Activated T-helper 1 cell treated with anti-CD3 and anti-CD28 coated beads, Interleukin-2, amount 50 U/mL, for 16 hours (primary cell): ENCODE measurements at places on chromosomes 5 and 9.

- DNase-seq = no peak
Measured at GRCh38 chr9:91008568-91008967, 206.9 kb downstream of the SYK start.

DNA sequence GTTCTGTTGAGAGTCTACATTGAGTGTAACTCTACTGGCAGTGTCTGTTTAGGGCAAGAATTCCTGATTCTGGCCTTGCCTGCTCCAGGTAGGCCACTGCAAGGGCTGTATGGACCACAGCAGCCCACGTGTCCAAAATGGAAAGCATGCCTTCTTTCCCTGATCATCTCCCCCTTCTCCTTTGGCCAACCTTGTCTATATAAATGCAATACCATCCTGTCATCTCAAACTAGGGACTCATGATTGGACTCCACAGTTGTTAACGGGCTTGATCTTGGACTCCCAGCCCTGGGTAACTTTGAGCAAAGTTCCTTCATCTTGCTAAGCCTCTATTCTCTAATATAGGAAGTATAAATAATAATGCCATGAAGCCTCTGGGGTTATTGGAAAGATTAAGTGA is 533.6 kb downstream of the BNC2 start:
- DNase-seq = no peak

DNA sequence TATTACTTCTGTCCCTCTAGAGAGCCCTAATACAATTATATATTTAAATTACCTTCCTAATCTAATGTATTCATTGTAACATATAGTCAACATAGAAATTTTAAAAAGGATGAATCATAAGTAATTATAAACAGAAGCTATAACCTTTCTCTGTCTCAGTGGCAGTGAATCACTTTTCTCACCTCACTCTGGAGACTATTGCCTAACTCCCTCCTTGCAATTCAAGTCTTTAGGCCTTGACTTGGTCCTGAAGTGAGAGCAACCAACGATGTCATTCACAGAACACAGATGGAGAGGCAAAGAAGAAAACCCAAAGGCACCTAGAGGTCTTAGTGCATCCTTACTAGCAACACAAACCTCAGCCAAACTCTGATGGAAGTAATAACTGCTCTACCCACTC is 133.3 kb upstream of the DPYSL3 start:
- no peak for DNase-seq

- DNase-seq = no peak
Measured at GRCh38 chr5:44933686-44934085, 124.9 kb downstream of the MRPS30 start.

DNA sequence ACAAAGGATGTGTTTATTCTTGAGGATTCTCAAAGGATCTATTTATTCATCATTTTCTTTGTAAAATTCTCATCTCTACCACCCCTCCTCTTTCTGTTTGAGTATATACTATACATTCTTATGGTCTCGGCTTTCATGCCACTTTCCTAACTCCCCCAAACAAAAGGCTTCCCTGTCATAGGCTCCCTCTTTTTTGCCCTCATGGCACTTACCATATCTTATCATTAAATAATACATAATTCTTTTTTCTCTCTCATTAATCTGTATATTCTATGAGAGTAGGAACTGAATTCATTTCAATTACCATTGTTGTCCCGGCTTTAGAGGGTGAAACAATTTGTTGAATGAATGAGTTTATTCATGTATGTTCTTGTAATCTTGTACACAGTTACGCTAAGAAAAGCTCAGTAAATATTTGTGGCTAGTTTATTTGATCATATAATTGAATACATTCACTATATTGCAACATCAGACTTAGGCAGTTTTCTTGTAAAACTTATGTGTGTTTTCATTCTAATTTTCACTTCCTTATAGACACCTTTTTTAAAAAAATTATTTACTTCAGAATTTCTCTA is 254.6 kb downstream of the EDIL3 start:
- DNase-seq = no peak

GRCh38 chr5:4295663-4296339 is 700.2 kb downstream of the IRX1 start:
- DNase-seq = no peak

- no peak for DNase-seq
Measured at GRCh38 chr9:123129423-123129822, 96.0 kb downstream of the GPR21 start.

- no peak for DNase-seq
Measured at GRCh38 chr5:107630184-107630583, 40.6 kb downstream of the EFNA5 start.

- no peak for DNase-seq
Measured at GRCh38 chr9:121718084-121718483, 66.7 kb downstream of the DAB2IP start.

- no peak for DNase-seq
Measured at GRCh38 chr5:168886157-168886556, 307.0 kb upstream of the PANK3 start.

DNA sequence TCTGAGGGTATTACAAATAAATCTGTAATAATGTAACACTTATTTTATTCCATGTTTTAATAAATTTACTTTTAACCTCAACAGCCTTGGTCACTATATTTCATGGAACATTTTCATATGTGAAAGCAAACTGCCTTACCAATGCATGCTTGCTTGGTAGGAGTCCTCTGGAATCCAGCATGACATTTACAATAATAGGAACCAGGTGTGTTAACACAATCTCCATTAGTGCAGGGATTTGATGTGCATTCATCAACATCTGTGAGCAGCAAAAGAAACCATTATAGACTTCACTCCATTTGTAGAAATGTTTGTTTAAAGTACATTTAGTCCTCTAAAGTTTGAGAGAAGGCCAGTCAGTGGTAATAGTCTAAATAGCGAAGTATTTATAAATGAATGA is 159.4 kb downstream of the FBN2 start:
- no peak for DNase-seq

DNA sequence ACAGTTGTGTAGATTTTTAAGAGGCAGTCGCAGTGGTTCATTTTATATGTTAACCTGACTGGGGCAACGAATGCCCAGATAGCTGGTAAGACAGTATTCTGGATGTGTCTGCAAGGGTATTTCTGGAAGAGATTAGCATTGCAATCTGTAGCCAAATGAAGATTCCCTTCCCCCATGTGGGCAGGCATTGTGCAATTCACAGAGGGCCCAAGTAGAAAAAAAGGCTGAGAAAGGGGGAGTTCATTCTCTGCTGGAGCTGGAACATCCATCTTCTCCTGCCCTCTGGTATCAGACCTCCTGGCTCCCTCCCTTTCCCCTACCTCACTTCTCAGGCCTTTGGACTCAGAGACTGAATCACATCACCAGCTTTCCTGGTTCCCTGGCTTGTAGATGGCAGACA is 70.6 kb downstream of the TENT4A start:
- no peak for DNase-seq

DNA sequence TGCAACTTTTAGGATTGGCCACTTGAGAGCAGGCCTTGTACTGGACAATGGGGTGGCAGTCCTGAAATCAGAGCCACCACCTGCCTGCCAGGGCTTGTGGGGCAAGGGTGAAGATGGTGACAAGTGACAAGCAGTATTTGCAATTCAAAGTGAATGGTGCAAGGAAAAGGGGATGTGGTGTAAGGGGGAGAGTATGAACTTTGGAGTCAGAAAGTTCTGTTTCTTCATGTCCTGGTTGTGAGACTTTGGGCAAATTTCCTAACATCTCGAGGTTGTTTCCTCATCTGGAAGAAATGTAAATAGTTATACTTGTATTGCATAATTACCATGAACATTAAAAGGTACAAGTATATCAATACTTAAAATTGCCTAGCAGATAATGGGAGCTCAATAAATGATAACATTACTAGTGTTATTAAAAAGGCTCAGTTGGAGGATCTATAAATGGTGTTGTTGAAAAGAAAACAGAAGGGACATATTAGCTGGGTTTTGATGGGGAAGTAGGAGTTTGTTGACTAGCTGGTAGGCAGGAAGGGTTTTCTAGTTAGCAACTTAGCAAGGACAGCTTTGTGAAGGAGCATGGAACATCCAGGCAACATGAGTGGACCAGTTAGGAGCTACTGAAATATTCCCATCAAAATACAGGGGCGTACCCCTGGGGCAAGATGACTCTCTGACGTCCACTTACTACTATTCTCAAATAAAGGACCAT is 21.3 kb upstream of the MEGF9 start:
- no peak for DNase-seq

GRCh38 chr9:101098392-101098791 is 69.9 kb downstream of the PLPPR1 start:
- no peak for DNase-seq

DNA sequence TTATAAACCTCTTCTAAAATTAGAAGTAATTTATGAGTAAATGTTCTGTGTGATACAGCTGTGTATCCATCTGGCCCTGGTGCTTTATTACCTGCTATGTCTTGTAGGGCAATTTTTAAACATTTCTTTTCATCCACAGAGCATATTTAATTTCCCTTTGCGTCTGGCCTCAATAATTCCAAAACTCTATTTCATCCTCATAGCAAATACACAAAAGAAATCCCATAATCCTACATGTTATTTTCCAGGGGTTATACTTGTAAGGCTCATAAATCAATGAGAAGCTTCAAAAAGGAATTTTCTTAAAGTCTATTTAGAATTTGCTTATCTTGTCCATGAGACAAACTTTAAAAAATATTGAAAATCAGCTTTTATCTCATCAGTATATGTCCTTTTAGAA is 167.0 kb downstream of the TTC39B start:
- DNase-seq = no peak

DNA sequence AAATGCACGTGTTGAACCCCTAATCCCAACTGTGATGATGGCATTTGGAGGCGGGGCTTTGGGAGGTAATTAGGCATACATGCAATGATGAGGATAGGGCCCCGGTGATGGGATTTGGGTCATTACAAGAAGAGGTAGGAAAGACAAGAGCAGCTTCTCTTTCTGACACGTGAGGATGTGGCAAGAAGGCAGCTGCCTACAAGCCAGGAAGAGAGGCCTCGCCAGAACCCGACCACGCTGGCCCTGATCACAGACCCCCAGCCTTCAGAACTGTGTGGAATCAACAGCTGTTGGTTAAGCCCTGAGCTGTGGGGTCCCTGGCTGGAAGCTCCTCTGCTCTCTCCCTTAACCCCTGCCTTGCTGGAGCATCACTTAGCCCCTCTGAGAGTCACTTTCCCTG is 57.5 kb downstream of the COL23A1 start:
- DNase-seq = no peak

GRCh38 chr5:151218177-151218576 is 5.7 kb downstream of the CCDC69 start:
- no peak for DNase-seq

GRCh38 chr5:75363726-75364495 is 26.9 kb downstream of the HMGCR start:
- no peak for DNase-seq

DNA sequence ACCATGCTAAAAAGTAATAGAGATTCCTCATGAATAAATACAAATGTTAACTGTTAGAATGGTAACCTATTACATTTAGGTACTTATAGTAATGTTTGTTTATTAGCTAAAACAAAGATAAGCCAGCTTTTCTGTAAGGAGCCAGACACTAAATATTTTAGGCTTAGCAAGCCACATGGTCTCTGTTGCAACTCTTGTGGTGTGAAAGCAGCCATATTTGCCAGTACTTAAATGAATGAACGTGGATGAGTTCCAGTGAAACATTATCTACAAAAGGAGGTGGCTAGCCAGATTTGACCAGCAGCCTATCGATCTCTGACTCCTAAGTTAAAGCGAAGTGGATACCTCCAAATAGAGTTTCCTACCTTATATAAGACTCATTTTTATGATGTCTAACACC is 331.6 kb downstream of the CDH12 start:
- DNase-seq = no peak

DNA sequence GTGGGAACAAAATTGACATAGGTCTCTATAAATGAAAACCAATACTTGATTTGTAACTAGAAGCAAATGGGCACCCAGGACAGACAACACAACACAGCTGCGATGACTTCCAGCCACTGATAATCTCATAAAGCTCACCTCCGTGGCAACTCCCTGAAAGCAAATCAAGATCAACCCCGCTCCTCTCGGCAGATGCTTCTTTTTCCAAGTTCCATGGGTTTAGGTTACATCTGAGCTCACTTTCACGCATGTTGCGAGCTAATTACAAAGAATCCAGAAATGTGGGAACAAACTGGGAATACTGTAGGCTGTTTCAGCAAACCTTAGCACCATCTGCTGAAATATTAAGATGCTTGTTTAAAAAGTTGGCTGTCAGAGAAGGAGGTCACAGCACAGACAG is 153.9 kb downstream of the ELAVL2 start:
- DNase-seq = no peak

DNA sequence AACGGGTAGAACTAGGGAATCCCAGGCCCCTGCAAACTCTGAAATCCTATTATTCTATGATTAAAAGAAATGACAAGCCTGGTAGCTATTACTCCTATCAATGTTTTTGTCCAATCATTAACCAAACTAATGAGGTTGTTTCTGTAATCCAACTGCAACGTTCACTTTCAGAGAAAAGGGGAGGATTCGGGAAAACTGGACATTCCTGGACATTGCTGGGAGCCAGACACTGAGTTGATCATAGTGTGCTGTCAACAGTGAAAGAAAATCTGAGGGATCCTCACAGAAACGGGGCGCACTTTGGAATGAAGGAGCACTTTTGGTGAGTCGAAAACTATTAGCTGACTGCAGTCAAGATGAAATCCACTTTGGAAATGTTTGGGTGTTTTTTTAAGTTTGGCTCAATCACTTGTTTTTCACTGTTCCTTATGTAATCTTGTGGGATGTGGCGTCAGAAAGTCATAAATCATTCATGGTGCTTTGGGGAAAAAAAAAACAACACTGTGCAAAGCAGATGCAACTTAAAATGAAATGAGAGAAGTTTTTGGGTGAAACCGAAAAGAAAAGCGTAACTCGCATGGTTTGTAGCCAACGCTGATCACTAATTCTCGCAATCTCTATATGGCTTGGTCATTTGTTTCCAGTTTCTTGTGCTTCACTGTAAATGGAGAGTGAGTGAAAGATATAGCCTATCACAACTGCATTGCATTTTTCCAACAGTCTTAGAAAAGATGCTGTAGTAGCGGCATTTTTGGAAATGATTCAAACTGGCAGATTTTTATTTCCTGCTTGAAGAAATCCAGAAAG is 51.2 kb upstream of the ADRA1B start:
- no peak for DNase-seq

DNA sequence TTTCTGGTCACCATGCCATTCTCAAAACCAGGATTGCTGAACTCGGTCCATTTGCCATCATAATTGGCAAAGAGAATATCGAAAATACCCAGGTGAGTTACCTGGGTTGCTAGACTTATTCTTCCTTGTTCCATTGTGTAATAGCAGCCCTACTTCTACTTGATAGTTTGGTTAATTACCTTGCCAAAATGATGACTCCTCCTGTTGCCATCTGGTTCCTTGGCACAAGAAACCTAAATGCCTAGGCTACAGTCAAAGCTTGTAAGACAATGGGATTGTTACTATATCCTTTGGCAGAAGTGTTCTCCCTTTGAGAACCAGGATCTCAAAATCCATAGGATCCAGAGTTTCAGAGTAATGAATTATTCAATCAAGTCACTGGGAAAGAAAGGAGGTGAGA is 373.2 kb upstream of the ACTBL2 start:
- no peak for DNase-seq

DNA sequence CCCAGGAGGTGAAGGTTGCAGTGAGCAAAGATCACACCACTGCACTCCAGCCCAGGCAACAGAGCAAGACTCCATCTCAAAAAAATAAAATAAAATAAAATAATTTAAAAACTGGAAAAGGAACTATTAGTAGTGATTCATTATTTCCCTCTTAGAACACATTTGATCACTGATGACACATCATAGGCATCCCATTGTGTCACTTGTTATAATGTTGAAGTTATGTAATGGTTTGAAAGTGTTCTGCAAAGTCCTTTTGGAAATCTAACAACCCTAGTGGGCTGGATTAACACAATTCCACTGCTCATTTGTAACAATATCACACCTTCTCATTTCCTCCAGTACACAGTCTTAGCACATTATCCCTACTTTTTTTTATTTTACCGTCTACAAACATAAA is 81.8 kb upstream of the LMNB1 start:
- DNase-seq = no peak
